ENCODE measurements at places on chromosomes 3 and 15.

DNA sequence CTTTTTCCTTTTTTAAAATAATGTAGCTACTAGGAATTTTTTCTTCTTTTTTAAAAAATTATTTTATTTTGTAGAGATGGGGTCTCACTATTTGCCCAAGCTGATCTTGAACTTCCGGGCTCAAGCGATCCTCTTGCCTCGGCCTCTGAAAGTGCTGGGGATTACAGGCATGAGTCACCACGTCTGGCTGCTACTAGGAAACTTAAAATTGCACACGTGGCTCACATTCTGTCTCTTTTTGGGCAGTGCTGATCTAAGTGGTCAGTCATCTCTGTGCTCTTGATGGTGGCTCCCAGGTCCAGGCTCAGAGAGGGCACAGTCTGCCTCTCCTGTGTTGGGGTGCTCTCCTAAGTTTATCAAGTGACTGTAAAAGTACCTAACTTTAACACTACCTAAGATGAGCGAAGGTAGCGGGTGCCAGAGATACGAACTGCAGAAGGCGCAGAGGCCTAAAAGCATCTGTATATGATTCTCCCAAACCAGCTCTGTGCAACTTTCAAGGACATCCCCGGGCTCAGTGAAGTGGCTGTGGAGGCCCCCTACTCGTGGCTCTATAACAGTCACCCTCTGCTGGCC lies 52.9 kb upstream of the SEC13 start:
- no peak for DNase-seq

- no peak for DNase-seq
These were observed 581.4 kb downstream of the MECOM start for GRCh38 chr3:169082076-169082475.

DNA sequence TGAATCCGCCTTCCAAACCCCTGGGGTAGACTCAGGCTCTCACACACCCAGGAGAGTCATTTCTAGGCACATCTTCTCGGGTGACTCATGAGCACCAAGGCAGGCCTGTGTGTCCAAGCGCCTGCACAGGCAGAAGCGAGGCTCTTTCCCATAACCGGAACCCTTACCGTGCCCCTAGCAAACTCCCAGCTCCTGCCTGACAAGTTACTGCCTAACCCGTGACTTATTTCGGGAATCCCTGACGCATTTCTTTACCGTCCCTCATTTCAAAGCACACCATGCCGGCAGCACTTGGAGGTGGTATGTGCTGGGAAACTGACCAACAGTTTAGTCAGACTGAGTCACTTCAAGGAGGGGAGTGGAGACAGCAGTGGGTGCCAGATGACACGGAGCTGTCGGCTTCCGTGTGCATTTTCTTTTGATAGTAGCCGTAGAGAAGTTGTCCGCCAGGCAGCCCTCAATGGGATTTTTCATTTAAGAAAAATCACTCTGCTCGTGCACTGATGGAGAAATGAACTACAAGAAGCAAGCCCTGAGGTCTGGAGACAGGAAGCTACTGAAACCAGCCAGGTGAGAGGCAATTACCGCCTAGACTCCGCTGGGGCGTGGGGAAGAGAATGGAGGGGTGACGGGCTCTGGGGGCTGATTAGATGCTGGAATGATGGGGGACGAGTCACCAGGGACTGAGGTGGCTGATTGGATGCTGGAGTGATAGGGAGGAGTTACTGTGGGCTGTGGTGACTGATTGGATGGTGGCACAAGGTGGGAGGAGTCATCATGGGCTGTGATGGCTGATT lies 17.3 kb upstream of the HRH1 start:
- no peak for DNase-seq

DNA sequence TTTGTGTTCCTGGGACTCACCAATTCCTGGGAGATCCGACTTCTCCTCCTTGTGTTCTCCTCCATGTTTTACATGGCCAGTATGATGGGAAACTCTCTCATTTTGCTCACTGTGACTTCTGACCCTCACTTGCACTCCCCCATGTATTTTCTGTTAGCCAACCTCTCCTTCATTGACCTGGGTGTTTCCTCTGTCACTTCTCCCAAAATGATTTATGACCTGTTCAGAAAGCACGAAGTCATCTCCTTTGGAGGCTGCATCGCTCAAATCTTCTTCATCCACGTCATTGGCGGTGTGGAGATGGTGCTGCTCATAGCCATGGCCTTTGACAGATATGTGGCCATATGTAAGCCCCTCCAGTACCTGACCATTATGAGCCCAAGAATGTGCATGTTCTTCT lies 16.8 kb downstream of the OR4F15 start:
- DNase-seq: no peak

GRCh38 chr15:32867313-32867626 lies 149.5 kb downstream of the GREM1 start:
- DNase-seq: no peak

DNA sequence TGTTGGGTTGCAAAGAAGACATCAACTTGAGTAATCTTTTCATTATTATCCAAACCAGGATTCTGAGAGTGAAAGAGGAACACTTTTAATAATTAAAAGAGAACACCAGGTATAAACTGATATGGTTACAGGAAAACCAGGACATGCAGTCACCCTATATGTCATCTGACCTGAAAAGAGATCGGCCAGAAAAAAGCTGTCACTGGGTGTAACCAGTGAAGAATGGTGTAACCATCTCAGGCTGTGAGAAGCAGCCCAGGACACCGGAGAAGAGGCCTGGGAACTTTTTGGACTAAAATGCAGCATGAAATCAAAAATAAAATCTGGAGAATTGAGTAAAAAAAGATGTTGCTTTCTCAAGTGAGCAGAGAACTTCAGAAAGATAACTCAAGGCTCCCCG lies 10.1 kb upstream of the CCDC80 start:
- DNase-seq: no peak

DNA sequence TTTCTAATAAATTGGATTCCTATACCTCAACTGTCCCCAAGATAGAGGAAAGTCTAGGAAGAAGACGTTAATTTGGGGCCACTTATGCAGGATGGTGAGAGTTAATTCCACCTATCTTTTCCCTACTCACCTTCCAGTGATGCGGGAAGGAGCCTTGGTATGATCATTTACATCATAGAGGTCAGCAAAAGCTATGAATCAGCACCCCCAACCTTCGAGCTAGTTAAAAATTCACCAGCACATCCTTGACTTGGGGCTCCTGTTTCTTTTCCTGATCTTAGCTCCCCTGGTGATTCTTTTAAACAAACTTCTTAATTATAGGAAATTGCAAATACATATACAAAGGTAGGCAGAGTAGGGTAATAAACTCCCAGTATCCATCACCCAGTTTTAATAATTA lies 366.6 kb downstream of the SOX2 start:
- no peak for DNase-seq

GRCh38 chr3:124597273-124597672 lies 133.0 kb upstream of the UMPS start:
- no peak for DNase-seq

DNA sequence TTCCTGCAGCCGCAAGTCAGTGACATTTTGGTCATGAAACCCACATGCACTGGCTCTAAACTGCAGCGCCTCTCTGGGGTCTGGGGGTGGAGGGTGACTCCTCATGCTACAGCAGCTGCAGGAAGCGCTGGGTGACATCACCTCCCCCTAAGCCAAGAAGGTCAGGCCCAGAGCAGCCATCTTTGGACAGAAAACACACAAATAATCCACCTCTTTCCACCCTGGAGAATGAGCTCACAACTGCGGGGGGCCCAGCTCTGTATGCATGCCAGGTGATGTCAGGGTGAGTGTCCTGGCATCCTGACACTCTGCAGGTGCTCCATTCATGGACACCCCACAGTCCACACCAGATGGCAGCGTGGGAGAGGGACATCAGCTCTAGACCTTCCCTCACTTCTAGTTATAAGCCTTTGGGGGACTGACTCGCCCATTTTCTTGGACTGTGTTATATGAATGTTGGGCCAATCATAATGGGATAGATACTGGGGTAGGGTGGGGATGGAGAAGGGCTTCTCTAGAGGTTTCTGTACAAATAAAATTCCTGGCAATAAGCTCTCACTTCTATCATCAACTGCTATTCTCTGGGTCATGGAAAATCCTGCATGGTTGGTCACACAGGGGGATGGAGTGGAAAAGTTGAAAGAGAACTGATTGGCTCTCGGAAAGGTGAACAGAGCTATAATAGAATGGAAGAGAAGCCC lies 70.7 kb upstream of the THBS1 start:
- no peak for DNase-seq

GRCh38 chr15:31147456-31147855 lies 45.9 kb upstream of the TRPM1 start:
- no peak for DNase-seq

DNA sequence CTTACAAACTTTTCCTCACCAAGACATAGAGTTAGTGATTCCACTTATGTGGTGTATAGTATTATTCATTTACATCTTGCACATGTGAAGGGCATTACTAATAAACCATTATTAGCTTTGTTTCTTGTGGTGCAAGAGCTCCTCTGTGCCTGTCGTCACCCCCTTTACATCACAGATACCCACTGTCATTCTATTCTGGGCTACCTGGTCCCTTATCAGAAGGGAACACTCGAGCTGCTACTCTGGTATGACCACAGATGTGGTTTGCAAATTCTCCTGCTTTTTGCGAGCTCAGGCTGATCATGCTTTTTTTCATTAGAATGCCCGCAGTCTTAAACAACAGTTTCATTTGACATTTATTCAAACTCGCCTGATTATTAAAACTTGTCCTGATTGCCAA lies 13.9 kb upstream of the SENP2 start:
- DNase-seq: no peak

DNA sequence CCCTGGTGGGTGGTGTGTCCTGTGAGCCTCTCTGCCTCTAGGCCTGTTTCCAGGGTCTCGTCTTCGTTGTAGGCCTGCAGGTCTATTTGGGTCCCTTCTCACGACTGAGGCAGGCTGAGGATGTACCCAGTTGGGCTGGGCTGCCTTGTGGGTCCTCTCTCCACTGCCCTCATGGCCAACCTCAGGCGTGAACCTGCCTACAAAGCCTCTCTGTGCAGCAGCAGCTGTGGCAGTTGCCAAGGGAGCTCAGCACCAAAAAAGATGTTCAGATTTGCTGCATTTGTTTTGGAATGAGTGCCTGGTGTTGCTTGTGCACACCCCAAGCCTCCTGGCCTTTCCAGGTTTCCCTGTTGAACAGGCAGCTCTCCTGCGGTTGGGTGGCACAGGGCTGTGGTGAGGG lies 13.4 kb downstream of the KLF13 start:
- DNase-seq: no peak

DNA sequence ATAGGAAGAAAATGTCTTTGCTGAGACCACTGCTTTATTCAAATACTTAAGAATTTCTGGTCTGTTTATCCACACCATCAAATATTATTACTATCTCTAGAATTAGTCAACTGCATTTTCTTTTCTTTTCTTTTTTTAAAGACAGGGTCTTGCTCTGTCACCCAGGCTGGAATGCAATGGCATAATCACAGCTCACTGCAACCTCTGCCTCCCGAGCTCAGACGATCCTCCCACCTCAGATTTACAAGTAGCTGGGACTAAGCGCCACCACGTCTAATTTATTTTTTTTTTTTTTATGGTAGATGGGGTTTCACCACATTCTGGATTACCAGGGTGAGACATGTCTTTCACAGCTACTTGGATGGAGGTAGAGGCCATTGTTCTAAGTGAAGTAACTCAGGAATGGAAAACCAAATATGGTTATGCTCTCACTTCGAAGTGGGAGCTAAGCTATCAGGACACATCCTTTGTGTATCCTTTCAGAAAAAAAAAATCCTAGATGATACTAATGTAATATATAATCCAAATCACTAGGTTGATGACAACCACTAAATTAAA lies 52.8 kb downstream of the STAG1 start:
- DNase-seq: no peak

DNA sequence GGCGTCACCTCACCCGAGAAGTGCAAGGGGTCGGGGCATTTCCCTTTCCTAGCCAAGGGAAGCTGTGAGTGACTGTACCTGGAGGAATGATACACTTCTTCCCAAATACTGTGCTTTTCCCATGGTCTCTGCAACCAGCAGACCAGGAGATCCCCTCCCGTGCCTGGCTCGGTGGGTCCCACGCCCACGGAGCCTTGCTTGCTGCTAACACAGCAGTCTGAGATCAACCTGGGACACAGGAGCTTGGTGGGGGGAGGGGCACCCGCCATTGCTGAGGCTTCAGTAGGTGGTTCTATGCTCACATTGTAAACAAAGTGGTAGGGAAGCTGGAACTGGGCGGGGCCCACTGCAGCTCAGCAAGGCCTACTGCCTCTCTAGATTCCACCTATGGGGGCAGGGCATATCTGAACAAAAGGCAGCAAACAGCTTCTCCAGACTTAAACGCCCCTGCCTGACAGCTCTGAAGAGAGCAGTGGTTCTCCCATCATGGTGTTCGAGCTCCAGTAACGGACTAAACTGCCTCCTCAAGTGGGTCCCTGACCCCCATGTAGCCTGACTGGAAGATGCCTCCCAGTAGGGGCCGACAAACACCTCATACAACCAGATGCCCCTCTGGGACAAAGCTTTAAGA lies 31.4 kb upstream of the ABHD5 start:
- DNase-seq: no peak

GRCh38 chr3:32093204-32093603 lies 13.2 kb upstream of the GPD1L start:
- no peak for DNase-seq

- no peak for DNase-seq
These were observed 60.3 kb upstream of the TBL1XR1 start for GRCh38 chr3:177257625-177258024.

DNA sequence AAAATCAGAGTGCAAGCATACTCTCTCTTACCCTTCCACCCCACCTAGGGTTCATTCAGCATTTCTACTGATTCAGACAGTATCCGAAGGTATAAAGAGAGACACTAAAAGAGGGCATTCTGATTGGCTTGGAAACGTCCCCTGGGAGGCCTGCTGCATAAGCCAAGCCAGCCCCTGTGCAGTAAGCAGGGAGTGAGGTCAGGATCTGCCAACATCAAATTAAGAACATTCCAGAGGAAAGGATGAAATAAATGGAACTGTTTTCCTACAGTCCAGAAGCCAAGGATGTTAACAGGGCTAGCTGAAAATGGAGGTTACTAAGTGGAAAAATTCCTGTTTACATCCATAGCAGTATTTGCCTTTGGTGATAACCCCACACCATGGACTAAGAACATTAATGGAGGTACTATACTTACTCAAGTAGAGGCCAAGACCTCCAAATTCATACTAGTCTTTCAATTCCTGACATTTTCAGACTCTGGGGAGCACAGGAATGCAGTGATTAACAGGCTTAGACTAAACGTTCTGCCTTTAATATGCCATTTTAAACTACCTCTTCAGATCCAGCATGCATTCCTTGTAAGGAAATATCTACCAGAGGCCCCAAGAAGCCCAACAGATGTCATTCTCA lies 34.5 kb downstream of the NPTN start:
- DNase-seq: no peak

DNA sequence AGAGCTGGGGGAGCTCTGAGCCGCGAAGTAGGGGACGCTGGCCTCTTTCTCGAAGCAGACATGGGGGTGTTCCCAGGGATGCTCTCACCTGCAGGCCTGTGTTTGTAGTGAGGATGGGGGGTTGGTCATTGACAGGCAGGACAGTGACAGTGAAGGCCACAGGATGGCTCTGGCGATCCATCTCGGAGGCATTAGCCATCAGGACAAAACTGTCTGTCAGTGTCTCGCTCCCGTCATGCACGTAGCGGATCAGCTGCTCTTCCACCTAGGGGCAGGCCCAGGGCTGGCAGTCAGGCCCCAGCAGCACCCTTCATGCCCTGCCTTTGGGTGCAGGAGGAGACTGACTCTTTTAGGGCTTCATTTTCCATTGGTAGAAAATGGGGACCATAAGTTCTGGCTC lies 28.0 kb downstream of the CSPG4 start:
- DNase-seq: no peak

GRCh38 chr3:172030181-172030580 lies 9.2 kb upstream of the FNDC3B start:
- DNase-seq: no peak

- DNase-seq: no peak
These were observed 31.1 kb downstream of the ACKR4 start for GRCh38 chr3:132628157-132628556.

Measured in head of caudate nucleus (tissue), 42 donors.